ENCODE measurements at places on chromosomes 3 and 15. TPM values are rescaled to one million over a fixed set of nuclear protein-coding genes. Genes with fewer than 3 reads are reported as not detected.
A peak's percentile ranks its signal among the peaks of the same experiment; 100 is the strongest.

The RHCG gene
- not detected for total RNA-seq

DNA sequence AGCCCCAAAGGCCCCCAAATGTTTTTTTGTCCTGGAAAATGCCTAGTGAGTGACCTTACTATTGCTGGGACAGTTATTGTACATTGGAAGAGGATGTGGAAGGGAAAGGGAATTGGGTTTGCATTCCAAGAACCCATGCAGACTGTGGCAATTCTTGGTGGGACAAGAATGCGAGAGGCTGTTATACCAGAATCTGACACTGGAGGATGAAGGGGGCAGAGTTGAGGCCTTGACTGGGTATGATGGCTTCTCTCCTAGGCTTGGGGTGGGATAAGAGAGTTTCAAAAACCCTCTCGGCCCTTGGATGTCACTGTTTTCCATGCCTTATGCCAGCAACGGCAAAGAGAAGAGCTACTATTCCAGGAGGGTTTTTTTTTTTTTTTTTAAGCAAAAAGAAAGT is 25.3 kb downstream of the IL16 start:
- no peak for DNase-seq

DNA sequence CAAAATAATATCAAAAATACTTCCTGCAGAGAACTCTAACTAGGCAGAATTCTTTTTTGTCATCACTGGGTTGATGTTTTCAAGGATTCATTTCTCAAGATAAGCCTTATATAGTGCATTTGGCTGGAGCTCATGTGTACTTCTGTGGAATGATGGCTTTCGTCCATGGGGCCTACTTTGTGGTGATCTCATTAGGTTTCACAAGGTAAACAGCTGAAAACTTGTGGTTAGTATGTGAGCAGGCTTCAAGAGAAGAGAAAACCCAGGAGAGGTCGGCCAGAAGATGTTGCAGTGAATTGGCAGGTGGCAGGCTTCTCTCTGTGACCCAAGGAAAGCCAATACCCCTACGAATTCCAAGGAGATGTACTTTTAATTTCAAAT is 121.4 kb upstream of the PHLDB2 start:
- no peak for DNase-seq

- no peak for DNase-seq
Measured at GRCh38 chr15:58487041-58487723, 55.4 kb downstream of the LIPC start.

The NEK10 gene
- 5.0 TPM for total RNA-seq

The SH2D7 gene
- not detected for total RNA-seq

The UBAP1L gene
- 2.8 TPM for total RNA-seq

GRCh38 chr3:195208631-195209030 is 62.3 kb downstream of the XXYLT1 start:
- no peak for DNase-seq

DNA sequence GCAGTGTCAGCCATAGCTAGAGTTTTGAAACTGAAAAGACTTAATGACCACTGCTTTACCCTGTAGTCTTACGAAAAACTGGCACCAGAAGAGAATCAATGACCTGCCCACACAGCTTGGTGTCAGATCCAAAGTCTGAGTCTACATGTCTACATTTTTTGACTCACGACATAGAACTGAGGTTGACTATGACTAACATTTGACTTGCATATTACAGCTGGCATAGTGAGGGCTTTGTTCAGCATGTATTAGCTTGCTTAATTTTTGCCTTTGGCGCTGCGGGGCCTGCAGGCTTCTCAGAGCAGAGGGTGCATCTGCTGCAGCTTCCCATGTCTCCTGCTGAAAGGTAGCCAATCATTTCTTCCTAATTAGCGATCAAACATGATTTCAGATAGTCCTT is 167.0 kb downstream of the EBLN2 start:
- DNase-seq, result no peak

The ARHGEF26 gene
- 1.8 TPM for total RNA-seq

The GRM2 gene
- total RNA-seq, result 0.51 TPM

GRCh38 chr3:56314842-56315241 is 153.4 kb downstream of the ERC2 start:
- no peak for DNase-seq

GRCh38 chr3:179083977-179084376 is 12.4 kb upstream of the ZMAT3 start:
- no peak for DNase-seq

DNA sequence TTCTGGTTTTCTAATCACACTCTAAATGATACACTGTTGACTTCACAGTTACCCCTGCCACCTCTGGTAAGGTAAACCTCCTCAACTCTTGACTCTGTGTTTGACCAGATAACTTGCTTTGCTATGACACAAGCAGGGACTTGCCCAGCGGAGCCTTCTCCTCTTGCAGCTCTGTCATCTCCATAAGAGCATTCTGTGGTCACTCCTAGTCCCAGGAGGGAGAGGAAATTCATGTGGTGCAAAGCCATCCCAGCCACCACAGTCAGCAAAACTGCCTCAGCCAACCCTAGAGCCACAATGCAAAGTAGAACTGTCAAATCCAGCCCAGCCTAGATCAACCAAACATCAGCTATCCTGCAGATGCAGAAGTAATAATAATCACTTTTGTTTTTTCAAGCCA is 144.7 kb upstream of the GADL1 start:
- DNase-seq, result no peak

- DNase-seq, result no peak
Measured at GRCh38 chr3:188124184-188124583, 29.8 kb upstream of the LPP start.

GRCh38 chr15:69979783-69980182 is 117.9 kb downstream of the TLE3 start:
- no peak for DNase-seq

DNA sequence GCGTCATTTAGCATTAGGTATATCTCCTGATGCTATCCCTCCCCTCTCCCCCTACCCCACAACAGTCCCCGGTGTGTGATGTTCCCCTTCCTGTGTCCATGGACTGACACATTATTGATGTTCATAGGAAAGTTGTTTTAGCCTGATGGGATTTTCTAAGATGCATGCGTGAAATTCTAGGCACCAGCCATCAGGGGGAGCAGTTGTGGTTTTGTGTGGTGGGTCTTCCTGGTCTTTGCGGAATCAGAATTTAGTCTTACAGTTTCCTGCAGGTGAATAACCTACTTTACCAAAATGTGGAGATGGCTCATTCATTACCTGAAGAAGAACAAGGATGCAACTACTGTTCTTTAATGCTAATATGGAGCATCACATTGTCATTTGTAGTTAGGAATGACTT is 455.0 kb upstream of the THBS1 start:
- no peak for DNase-seq

DNA sequence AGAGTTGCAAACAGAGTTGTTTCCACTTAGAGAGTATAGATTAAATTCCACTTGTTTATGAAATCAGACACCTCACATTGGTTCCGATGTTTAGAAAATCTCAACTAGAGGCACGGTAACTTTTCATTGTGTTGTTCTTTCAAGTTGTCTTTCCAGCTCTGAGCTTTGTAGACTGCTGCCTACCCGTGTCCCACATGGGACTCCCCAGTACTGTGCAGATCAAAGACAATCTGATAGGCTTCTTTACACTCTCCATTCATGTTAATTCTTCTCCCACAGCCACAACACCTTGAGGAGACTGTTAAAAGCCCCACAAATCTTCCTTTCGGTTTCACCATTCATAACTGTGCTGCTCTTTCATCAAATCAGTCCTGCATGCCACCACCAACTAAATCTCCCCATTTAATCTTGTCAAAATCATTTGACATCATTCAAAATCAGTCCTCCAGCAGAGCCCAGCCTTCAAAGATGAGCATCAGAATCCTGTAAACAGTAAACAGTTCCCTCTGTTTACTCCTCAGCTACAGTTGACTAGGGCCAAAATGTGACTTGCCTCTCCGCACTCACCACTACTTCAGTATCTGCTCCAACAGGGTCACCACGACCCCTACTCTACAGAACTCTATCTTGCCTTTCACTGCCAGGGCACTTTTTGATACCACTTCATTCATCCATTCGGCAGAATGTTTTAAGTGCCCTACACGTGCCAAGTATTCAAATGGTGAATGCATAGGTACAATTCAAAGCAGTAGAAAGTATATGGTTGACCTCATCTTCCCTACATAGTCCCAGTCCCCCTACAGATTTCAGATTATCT is 8.3 kb downstream of the ANXA2 start:
- no peak for DNase-seq

- DNase-seq, result no peak
Measured at GRCh38 chr3:30616347-30617027, 10.1 kb downstream of the TGFBR2 start.

DNA sequence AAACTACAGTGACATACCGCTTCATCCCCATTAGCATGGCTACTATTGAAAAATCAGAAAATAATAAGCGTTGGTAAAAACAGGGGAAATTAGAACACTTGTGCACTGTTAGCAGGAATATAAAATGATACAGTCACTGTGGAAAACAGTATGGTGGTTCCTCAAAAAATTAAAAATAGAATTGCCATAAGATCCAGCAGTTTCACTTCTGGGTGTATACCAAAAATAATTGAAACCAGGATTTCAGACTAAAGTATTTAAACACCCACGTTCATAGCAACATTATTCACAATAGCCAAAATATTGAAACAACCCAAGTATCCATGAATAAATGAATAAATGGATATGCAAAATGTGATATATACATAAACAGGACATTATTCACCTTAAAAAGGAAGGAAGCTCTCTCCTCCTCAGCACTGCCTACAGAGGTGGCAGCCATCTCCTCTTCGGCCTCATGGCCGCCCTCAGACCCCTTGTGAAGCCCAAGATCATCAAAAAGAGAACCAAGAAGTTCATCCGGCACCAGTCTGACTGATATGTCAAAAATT is 34.1 kb downstream of the NGLY1 start:
- no peak for DNase-seq

The CKMT1B gene
- total RNA-seq, result not detected

The TM4SF1 gene
- total RNA-seq, result 49.4 TPM

GRCh38 chr3:5250467-5251195 is 63.1 kb downstream of the EDEM1 start:
- DNase-seq, result no peak

- DNase-seq, result no peak
Measured at GRCh38 chr3:117887031-117887430, 1147.6 kb downstream of the IGSF11 start.

DNA sequence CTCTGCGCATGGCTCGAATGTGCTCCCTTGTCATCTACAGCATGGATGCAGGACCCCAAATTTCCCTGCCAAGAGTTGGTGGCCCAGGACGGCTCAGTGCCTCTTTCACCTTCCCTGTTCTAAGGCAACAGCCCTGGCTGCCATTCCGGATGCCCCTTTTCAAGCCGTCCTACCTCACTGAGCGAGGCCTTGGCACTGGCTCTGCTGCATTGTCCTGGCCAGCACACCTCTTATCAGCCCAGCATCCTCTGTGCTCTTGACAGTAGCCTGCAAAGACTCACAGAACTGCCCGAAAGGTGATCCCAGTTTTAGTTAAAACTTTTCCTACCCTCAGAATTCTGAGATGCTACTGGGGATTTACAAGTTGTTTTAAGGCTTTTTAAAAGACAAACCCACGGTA is 122.0 kb downstream of the MECOM start:
- DNase-seq, result no peak

DNA sequence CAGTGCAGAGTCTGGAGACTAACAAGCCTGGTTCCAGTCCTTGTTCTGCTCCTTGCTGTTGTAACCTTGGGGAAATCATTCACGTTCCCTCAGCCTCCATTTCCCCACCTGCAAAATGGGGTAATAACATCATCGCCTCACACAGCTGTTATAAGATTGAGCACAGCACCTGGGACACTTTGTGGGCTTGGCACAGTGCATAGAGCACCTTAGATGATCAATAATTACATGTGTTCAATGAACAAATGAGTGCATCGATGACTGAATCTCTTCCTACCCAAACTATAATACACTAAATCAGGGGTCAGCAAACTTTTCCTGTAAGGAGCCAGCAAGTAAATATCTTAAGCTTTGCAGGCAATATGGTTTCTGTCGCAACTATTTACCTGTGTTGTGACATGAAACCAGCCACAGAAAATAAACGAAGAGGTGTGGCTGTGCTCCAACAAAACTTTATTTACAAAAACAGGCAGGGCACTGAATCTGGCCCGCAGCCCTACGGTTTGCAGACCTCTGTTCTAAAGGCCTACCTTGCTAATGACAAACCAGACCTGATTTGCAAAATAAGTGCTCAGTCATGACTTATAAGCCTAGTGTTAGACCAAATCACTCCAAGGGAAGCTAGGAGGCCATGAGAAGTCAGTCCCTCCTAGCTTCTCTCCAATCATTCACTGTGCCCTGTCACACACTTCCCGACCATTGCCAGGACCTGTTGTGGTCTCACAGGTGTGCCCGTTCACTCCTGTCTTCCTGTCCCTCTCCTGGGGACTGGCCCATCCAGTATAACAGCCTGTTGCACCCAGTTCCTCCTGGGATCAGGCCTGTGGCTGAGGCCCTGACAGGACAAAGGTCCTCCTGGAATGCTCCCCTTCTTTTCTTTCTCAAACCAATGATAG is 149.4 kb upstream of the WNT5A start:
- no peak for DNase-seq

- DNase-seq, result no peak
Measured at GRCh38 chr15:99930696-99931095, 197.5 kb upstream of the LYSMD4 start.

- peak; percentile 57 for DNase-seq
Measured at GRCh38 chr3:4720316-4721075, 227.3 kb downstream of the ITPR1 start.

The LRRIQ4 gene
- not detected for total RNA-seq

DNA sequence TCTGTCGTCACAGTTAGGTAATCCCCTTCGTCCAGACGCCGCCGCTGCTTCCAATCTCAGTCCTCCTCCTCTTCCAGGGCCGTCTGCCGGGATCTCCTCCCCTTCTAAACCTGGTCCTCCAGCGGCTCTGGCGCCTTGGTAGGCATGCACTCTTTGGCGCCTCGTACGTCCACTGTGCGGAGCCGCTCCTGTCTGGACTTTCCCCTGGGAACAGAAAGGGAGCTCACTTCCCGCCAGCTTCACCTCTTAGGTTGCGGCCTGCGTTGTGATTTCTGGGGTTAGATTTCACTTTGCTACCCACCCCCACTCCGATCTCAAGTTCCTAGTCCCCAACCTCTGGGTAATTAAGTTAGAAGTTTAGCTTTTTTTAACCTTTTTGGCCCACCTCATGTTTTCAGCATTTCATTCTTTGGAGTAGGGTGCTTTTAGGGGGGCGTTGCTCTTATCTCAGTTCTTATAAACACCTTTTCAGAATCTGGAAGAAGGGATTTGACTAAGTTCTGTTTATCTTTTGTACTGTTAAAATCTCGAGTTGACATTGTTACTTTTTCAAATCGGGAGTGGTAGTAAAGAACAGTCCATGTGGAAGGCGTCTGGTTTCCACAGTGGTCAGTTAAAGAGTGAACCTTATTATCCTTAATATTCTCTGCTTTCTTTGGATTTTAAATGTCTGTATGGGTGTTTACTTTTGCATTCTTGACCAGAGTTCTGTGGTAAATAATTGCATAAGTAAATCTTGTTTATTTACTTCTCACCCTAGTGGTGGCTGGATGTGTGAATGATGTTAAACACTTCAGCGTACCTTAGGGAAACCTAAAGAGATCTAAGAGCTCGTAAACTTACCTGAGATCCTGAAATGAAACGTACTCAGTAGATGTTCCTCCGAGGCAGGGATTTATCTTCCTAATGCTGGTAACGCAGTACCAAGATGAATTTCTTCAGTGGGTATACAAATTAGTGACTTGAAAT is 611 bp downstream of the CTDSPL2 start:
- no peak for DNase-seq

- no peak for DNase-seq
Measured at GRCh38 chr3:186997061-186997460, 66.7 kb downstream of the ST6GAL1 start.

GRCh38 chr3:40912461-40912860 is 286.8 kb upstream of the CTNNB1 start:
- no peak for DNase-seq

The GOLGA8T gene
- total RNA-seq, result not detected

GRCh38 chr3:126538966-126539365 is 15.0 kb downstream of the CHST13 start:
- DNase-seq, result no peak

Measured in psoas muscle (tissue), 8 donors.